ENCODE measurements at places on chromosomes 7 and 10.

- no peak for DNase-seq
These were observed 80.6 kb downstream of the ARHGAP21 start for GRCh38 chr10:24642921-24643678.

DNA sequence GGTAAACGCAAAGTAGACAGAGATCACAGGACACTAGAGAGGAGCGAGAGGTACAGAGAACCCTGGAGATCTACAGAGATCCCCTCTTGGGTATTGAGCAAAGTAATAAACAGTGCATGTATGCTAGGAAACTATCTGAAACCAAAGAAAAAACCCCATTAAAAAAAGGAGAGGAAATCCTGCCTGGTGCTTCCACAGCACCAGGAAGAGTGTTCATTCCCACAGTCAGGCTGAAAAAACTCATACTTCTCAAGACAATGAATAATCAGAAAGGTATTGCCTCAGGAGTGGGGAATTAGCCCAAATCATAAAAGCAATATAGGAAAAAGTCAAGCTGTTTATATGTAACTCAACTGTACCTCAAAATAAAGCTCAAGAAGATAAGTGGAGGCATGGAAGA lies 59.1 kb downstream of the ANKRD26 start:
- no peak for DNase-seq

- DNase-seq: no peak
These were observed 1.9 kb downstream of the ZKSCAN1 start for GRCh38 chr7:100017300-100017699.

DNA sequence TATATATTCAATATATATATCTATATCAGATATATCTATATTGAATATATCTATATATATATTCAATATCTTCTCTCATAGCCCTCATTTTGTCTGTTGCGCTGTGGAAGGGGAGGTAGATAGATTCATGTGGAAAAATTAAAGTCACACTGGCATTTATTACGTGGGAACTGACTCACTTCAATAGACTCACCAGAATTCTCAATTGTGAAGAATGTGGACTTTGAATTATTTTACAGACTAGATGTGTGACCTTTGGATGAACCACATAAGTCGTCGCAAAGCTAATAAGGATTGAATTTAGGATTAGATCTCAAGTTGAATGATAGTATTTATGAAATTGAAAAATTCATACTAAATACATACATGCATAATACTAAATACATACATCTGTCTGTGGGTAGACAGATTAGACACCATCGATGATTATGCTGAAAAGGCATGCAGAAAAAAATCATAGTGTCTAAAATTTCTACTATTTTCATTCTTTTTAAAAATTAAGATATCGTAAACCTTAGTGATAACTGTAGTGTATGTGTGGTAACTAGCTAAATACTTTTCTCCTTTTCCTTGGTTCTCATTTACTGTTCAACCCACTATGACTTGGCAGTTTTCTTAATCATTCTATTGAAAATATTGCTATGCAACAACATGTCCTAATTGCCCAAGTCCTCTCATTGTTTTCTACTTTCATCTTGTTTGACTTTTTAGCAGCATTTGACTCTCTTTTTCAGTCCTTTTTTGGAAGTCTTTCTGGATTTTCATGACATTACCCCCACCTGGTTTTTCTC lies 61.8 kb upstream of the A1CF start:
- no peak for DNase-seq
